ENCODE measurements at places on chromosomes 3 and 15. TPM values are rescaled to one million over a fixed set of nuclear protein-coding genes. Genes with fewer than 3 reads are reported as not detected.

The XCR1 gene
- polyA plus RNA-seq = not detected

DNA sequence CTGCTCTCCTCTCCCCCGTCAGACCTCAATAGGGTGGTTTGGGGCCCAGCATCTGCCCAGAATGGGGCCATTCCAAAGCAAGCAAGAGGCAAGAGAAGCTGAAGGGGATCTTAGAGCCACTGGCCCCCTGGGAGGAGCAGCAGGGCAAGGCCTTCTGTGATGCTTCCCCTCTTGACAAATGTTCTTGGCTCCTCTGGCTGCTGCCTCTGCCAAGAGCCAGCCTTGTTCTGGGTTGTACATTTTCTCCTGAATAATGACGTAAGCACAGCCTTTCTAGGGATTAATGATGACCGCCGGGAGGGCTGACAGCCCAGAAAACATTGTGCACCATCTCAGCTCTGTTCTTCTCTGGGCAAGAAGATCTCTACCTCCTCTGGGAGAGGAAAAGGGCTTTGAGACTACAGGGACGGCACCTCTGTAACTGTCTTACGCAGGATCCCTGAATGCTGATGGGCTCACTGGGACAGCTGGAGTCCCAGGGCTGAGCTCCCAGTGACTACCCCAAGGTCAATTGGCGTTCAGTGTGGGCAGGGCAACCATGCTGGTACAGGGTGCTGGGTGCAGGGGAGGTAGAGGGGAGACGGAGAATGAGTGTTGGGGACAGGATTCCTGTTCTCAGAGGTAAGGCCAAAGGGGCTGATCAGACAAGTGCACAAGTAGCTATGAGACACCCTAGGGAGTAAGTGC is 253.3 kb downstream of the FAM43A start:
- no peak for DNase-seq

DNA sequence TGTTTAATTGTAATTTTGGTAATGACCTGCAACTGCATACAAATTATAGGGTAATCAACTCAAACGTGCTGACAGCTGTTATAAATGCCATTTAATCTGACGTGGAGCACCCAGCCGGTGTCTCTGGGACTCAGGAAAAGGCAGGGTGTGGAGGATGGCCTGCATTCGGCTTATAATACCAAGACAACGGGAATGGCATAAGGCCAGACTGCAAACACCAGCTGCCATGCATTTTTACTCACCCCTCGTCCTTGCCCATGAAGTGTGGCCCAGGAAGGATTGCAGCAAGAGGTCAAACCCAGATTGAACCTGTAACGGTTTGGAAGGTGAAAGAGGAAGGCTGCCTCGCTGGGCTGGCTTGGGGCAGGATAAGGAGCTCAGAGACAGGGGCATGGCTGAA is 96.4 kb downstream of the WNT7A start:
- no peak for DNase-seq

The CLRN1 gene
- polyA plus RNA-seq = not detected

DNA sequence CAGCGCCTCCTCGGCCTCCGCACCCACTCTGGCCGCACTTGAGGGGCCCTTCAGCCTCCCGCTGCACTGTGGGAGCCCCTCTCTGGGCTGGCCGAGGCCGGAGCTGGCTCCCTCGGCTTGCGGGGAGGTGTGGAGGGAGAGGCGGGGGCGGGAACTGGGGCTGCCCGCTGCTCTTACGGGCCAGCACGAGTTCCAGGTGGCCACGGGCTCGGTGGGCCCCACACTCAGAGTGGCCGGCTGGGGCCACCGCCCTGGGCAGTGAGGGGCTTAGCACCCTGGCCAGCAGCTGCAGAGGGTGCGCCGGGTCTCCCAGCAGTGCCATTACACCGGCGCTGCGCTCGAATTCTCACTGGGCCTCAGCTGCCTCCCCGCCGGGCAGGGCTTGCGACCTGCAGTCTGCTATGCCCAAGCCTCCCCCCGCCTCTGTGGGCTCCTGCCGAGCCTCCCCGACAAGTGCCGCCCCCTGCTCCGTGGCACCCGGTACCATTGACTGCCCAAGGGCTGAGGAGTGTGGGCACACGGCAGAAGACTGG is 167.1 kb upstream of the PLSCR5 start:
- no peak for DNase-seq

The DNASE1L3 gene
- not detected for polyA plus RNA-seq

The ANKRD63 gene
- not detected for polyA plus RNA-seq
